ENCODE measurements at places on chromosomes 3 and 15. TPM values are rescaled to one million over a fixed set of nuclear protein-coding genes. Genes with fewer than 3 reads are reported as not detected.
A peak's percentile ranks its signal among the peaks of the same experiment; 100 is the strongest.

RAB6B gene
- 4.7 TPM for total RNA-seq

DNA sequence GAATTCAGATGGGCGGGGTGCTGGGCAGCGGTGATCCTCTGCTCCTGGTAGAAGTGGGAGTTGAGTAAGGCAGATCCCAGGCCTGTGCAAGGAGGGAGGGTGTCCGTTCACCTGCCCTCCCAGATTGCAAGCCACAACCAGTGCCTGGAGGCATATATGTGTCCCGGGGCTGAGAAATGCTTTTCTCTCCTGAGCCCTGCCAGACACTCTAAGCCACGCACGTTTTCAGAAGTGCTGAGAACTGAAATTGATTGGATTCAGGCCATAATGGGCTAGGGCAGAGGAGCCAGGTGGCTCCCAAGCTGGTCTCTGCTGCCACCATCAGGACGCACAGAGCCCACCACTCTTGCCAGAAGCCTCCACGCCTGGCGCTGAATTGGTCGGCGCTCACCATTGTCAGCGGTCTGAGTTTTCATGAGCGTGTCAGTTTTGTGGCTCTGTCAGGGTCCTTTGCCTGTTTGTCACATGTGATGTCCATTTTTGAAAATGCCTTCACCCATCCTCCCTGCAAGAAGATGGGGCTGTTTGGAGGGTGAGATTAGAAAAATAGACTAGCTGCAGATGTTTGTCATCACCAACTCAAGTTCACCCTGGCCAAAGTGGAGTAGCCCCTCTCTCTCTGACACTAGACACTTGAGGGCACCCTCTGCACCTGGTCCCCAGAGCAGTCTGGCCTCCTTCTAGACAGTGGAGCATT is 15.4 kb upstream of the BFSP2 start:
- peak; percentile 86 for DNase-seq

- DNase-seq = no peak
These were observed 52.4 kb downstream of the CDC25A start for GRCh38 chr3:48135552-48136495.

VILL gene
- total RNA-seq = 86.8 TPM

GRCh38 chr15:60528530-60528929 is 49.6 kb upstream of the ICE2 start:
- DNase-seq = no peak

GPR156 gene
- total RNA-seq = 0.45 TPM

MORC1 gene
- total RNA-seq = not detected

EIF4E3 gene
- total RNA-seq = 8.7 TPM

- no peak for DNase-seq
These were observed 1.5 kb upstream of the HEG1 start for GRCh38 chr3:125057186-125057850.

DNA sequence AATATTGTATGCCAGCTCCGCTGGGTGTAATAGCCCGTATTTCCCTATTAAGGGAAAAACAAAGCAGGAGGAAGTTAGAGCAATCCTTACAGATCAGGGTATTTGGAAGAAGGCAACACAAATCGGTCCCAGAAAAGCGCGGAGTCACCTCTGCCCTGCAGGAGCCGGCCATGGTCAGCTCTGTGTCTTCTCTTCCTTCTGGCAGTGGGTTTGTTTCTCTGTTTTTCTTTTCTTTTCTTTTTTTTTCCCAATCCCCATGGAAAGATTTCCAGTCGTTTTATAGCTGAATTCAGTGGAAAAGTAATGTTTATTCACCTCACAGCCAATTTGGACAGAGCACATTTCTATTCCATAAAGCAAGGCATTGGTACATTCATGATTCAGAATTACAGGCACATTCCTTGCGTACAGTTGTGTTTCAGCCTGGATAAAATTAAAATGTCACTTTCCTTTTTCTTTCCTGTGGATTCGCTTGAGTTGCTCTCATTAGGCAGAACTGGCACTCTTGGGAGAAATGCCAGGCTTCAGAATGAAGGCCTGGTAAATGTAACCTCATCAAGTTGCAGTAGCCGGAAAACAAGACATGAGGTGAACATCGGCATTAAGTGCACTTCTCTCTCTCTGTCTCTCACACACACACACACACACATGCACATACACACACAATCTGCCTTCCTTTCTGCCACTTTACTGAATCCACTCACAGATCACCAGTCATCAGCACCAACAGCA is 204.5 kb upstream of the UBE2E1 start:
- DNase-seq = no peak

- no peak for DNase-seq
These were observed 36.2 kb upstream of the CFAP161 start for GRCh38 chr15:81097890-81098280.

DNA sequence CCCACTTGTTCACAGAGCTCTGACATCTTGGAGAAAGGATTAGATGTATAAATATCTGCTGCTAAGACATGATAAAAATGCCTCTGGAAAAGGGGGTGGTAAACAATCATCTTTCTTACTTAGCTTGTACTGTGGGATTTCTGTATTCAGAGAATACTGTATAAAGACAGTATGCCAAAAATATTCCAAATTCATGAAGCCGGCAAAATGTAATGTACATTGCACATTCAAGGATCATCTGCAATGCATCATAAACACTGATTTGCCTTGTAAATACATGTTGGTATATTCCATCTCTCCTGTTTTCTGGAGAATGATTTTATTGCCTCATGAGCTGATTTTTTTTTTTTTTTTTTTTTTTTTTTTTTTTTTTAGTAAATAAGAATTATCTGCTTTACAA is 355.3 kb downstream of the ROBO1 start:
- no peak for DNase-seq

DNA sequence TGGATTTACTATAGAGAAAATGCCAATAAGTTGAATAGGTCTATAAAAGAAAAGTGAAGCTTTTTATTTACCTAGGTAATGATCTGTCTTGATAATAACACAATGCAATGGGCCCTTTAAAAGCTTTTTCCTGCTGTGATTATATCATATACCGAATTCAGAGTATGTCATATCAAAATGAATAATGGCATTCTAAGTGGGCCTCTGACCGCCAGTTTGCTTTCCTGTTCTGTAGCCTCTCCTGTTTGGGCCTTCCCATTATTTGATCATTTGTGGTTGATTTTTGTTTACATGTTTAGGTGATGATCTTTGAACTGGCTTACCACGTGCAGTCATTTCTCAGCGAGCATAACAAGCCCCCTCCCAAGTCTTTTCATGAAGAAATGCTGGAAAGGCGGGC is 14.9 kb downstream of the EIF2AK4 start:
- no peak for DNase-seq

DNA sequence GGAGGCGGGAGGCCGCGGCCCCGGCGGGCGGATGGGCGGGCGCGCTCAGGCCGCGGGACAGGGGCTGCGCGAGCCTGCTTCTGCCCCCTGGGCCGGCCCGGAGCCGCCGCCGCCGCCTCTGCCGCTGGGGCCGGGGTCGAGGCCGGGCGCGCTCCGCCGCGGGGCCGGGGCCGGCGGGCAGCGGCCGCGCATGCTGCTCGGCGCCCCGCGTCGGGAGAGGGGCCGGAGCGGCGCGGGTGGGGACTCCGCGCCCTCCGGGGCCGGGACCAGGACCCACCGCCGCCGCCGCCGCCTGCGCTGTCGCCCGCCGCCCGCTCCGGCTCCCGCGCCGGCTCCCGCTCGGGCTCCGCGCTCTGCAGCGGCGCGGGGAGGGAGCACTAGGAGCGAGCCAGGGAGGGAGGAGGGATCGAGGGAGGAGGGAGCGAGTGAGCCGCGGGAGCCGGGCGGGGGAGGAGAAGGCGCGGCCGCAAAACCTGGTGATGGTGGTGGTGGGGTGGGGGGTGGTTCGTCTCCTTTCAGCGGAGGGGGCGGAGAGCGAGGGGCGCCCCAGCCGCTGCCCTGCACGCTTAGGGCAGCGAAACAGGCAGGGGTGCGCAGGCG is at the start of gene LINGO1:
TSS of gene LINGO1 (minus strand) at position 379 of the 600 bp plus-strand sequence. CDS start 597 bp downstream, outside the sequence.
- DNase-seq = peak; percentile 24

ITIH3 gene
- not detected for total RNA-seq

DNA sequence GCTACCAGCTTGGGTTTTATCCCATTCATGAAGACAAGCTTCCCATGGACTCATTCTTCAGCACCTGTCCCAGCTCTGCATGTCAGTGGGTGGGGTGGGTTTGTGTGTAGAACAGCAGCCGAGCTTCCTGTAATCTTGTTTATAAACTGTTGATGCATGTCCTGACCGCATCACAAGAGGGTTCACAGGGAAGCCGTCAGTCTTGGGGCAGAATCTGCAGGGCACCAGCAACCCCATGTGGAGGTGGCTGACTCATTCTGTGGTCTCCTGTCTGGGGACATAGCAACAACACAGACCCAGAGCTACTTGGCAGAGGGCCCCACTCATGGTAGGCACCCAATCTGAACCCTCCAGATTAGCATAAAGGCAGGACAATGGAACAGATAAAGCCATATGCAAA is 35.6 kb downstream of the DAPK2 start:
- peak; percentile 88 for DNase-seq

DNA sequence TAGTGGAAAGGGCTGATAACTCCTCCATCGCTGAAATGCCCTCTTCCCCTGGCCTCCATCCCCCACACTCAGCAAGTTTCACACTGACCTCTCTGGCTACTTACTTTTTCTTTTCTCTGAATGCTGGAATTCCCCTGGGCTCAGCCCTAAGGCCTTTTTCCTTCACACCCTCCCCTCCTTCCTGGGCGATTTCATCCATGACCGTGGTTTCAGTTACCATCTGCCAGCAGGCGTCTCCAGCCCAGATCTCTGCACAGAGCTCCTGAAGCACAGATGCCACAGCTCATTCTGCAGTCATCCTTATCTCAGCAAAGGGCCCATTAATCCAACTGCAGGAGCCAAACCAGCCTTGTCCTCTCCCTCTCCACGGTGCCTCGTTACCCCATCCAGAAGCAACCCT is 114.0 kb downstream of the RFTN1 start:
- peak; percentile 2 for DNase-seq

IP6K1 gene
- 30.3 TPM for total RNA-seq

ZNF385D gene
- total RNA-seq = not detected

IQCF5 gene
- not detected for total RNA-seq

GRCh38 chr15:27017168-27017809 is 46.3 kb downstream of the GABRG3 start:
- peak; percentile 10 for DNase-seq

MESP2 gene
- not detected for total RNA-seq

KLHL40 gene
- total RNA-seq = not detected

GRCh38 chr3:42114130-42114725 is 23.1 kb downstream of the TRAK1 start:
- DNase-seq = no peak

DNA sequence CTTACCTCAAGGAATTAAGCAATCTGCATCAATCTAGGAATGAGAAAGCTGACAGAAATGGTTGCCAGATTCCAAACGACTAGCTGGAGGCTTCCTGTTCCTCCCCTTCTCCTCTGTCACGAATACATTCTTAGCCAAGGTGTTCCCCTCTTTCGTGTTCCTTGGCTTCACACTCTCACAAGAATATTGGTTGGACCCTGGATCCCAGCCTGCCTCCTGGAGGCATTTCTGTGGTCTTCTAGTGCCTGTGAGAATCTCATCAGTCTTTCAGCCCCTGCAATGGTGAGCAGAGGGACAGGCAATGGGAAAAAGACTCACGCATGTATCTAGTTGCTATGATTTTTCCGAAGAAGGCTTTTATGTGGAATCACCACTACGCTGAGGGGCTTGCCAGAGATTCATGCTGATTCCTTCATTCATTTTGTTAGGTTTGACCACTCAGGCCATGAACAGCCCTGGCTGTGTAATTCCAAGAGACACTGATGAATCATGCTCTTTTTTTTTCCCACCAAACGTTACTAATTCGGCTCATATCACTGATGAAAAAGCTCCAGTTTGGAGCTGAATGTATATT is 1.6 kb upstream of the P3H2 start:
- DNase-seq = no peak

DNA sequence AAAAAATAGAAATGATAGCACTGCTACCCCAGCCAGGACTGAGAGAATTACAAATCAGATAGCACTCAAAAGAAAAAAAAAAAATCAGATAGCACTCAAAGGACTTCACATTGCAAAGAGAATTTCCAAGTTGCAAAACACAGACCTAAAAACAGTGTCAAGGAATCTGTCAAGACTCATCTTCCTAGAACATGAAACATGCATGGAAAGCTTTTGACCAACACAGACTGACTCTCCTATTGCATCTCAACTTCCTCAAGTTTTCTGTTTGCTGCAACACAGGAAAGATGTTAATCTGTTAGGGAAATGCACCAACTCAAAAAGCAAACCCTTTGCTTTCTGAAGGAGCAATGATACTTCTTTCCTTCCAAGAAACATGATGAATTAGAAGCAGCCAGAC is 42.3 kb downstream of the RAB27A start:
- DNase-seq = no peak

DNA sequence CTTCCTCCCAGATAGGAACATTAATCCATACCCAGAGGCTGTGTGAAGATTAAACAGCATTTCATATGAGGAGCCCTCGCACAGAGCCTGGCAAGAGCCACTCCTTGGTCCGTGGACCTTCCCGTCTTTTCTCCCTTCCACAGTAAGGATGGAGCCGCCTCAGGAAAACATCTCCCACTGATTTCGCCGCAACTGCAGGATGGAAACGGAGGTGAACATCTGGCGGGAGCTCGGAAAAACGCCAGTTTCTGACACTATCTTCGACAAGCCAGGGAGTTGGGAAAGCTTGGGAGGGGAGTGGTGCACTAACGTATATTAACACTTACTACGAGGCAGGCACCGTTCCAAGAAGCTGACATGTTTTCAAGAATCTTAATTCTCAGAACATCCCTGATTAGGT is 157.9 kb downstream of the XXYLT1 start:
- DNase-seq = no peak

DNA sequence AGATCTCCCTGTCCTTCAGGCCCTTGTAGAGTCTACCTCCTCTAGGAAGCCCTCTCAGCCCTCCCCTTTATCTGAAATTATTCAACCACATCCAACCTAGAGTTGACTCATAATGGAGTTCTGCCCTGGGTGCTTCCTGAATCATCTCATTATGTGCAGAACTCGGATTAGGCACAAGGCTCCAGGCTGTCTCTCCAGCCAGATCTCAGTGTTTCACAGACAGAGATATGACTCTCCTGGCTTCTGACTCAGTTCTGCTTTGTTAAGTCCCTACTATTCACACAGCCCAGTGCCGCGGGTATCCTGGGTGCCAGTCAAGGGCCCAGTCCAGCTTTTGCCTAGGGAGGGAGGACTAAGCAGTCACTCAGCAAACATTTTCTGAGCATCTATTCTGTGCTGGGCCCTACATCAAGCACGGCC is 9.3 kb downstream of the STRA6 start:
- peak; percentile 24 for DNase-seq

- peak; percentile 45 for DNase-seq
These were observed 4.8 kb upstream of the RHOV start for GRCh38 chr15:40878785-40879184.

C2CD4A gene
- total RNA-seq = 17.6 TPM

- no peak for DNase-seq
These were observed 112.8 kb downstream of the LPP start for GRCh38 chr3:188266562-188267274.

CPA3 gene
- total RNA-seq = not detected

GRCh38 chr3:124094496-124094895 is 102.6 kb upstream of the ROPN1 start:
- DNase-seq = no peak

DNA sequence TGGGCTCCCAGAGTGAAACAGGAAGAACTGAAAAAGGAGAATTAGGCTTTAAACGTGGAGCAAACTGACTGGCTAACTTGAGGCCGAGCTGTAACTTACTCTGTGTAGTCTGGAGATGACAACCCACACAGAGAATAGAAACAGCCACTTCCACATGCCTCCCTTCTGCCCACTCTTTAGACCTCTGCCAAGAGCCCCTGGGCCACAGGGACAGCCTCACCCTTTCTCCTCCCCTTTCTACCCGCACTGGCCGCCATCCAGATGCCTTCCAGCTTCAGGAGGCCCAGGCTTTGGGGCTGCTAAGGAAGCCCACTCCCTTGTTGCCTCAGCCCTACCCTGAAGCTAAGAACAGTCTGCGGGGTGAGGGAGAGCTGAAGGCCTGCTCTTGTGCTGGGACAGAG is 6.8 kb downstream of the ARHGAP31 start:
- no peak for DNase-seq

Measured in Calu3 (cell line).